ENCODE measurements at places on chromosomes 1 and 21.

DNA sequence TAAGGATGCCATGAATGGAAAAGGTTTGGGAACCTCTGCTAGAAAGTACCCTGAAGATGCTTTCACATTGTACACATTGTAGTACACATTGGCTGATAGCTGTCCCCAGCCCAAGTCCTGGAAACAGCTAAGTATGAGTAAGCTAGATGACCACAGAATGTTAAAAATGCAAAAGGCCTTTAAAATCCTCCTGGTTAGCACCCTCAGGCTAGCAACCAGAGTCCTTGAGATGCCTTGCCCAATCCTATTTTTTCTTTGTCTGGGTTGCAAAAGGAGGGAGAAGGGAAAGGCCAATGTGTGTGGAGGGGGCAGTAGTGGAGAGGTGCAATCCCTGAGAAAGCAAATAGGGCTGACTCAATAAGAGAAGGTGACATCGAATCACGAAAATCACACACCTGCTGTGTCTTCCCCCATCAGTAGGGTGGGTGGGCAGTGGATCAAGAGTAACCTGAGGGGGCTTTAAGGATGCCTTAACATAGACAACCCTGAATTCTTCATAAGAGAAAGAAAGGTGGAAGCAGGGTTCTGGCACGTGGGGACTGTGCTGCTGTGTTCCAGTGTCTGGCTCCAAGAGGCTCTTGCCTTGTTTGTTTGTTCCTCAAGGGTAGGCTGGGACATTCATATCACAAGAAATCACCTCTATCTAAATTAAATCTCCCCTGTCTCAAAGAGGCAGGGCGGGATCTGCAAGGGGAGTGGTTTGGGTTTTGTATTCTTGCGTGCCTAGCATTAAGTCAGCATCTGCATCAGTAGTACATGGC lies 266.2 kb upstream of the PLXNA2 start:
- no peak for DNase-seq

DNA sequence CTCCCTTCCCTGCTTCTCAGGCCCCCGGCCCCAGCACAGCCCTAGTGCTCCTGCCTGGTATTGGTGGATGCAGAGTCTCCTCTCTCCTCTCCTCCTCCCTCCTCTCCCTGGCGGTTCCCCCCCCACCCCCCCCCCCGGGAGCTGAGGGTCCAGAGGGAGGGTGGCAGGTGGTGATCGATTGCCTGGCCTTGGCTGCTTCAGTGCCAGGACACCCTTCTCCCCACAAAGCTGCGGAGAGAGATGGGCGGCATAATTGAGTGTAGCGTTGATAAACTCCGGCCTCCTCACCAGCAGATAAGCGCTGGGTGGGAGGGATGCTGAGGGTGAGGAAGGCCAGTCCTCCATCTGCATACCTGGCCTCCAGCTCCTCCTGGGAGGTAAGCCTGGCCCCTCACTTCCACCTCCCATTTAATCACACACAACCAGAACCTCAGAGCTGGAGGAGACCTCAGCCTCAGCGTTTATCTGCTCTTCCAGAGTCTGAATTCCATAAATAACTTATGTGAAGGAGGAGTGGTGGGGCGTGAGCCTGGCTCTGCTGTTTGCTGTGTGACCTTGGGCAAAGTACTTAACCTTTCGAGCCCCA lies 60.8 kb downstream of the LRRN2 start:
- no peak for DNase-seq

DNA sequence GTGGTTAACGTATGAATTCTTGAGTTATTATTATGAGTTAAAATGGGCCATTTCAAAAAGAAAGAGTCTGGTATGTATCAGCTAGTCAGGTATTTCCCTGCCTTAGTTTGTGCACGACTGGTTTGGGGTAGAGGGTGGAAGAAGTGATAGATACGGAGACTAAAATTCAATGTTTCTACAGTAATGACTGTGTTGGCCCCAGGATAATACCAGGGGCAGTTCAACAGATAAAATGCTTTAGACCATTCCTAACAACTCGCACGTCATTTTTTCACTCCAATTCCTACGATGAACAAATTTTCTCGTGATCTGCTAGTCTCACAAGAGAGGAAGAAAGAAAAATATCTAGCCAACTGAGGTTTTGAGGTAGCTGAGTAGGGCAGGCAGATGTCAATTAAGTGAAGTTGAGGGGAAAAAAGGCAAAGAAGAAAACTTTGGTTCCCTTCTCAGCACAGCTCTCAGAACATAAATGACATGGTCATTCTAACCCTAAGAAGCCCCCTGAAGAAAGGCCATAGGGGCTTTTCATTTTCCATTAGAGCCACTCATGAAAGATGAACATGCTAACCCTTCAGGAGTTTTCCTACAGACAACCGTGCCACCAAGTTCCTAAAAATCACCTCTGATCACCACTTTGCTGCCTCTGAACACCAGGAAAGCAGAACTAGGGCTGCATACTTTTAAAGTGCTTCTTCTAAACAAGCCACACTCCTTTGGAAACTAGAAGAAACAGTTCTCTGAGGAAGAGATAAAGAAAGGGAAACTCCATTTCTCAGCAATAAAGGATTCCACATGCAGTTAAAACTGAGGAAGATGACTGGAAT lies 5.6 kb downstream of the MCOLN2 start:
- DNase-seq: no peak

GRCh38 chr1:10899490-10900250 lies 103.2 kb upstream of the CASZ1 start:
- no peak for DNase-seq

DNA sequence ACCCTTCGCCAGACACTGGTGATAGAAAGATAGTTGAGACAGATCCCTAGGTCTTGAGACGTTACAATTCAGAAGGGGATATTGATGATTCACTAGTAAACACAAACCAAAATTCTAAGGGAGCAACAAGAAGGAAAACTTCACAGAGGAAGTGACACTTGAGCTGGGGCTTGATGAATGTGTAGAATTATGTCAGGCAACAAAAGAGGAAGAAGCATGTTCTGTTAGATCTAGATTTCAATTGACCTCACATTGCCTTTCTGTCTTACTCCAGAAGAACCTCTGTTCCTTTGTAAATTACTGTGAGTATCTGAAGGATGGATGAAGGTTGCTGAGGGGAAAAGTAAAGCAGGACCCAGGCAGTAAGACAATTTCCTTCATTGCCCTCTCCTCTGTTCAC lies 328.2 kb downstream of the KCTD3 start:
- DNase-seq: no peak

- no peak for DNase-seq
Observed at GRCh38 chr1:162385280-162385623, 3.7 kb downstream of the C1orf226 start.

GRCh38 chr21:38813143-38813542 lies 7.4 kb downstream of the ETS2 start:
- no peak for DNase-seq

DNA sequence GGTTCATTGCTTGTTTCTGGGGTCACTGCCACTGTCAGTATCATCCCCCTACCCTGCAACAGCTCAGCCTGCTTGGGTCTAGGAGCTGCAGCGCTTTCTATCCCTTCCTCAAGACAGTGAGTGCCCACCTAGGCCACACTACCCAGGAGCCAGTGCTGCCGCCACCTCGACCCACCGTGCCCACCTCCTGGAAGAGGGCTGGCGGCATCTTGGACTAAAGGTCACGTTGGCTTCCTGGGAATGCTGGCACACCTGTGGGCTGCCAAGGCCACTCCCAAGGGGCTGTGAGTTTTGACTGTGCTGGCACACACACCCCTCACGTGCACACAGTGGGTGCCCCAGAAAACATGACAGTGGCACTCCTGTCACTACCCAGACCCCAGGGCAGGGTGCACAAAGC lies 22.1 kb downstream of the CRYAA start:
- no peak for DNase-seq

- DNase-seq: peak; percentile 64
Observed at GRCh38 chr1:155967341-155968050, 10.9 kb downstream of the ARHGEF2 start.

GRCh38 chr1:231866392-231867331 lies 240.1 kb downstream of the DISC1 start:
- no peak for DNase-seq

DNA sequence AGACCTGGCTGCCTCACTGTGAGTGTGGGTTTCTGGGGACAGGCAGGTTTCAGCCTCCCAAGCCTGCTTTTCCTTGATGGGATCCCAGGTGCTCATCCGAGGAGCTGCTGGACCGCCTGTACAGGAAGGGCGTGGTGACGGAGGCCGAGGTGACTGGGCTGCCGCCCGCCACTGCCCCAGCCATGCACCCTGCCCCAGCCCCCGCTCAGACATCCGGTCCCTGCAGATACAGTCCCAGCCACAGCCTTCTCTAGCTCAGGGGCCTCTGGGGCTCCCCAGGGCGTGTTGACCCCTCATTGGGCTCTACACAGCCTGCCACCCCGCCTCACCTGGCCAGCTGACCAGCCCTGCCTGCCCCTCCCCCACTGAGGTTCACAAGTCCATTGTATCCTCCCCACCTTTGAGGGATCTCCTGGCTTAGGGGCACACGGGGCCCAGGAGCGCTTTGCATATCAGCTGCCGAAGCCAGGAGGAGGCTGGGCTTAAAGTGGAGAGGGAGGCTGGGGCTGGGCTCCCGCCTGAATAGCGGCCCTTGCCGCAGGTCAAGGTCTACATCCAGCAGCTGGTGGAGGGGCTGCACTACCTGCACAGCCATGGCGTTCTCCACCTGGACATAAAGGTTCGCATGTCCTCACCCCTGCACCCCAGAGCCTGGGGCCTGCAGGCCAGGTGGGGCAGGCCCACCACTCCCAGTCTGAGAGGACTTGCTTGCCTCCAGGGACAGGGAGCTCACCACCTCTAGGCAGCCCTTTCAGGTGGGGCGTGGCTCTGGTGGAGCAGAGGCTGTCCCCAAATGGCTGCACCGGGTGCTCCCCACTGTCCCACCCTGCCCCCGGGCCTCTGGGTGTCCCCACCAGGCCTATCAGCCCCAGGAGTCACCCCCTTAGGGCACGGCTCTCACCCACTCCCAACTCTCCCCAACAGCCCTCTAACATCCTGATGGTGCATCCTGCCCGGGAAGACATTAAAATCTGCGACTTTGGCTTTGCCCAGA lies 38.5 kb downstream of the TRIM11 start:
- no peak for DNase-seq

DNA sequence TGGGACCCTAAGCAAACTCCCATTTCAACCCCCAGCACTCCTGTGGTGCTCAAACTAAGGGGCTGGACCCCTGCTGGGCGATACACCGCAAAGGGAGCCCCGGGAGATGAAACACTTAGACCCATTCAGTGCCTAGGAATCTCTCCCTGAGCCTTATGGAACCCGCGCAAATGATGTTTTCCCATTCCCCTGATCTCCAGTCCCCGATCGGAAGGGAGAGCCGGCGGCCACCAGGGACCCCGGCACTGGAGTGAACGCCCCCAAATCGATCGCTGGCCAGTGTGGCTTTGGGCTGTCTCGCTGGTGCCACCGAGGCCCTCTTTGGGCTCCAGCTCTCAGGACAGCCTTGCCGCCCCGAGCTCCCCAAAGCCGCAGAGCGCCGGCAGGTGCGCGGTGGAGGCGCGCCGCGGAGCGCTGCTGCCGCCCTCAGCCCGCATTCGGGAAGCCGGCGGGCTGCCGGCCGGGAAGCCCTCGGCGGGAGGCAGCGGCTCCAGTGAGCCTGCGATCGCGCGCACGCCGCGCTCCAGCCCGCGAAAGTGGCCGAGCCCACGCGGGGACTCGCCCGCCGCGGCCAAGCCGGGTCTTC lies 1.1 kb downstream of the PLXNA2 start:
- DNase-seq: no peak

DNA sequence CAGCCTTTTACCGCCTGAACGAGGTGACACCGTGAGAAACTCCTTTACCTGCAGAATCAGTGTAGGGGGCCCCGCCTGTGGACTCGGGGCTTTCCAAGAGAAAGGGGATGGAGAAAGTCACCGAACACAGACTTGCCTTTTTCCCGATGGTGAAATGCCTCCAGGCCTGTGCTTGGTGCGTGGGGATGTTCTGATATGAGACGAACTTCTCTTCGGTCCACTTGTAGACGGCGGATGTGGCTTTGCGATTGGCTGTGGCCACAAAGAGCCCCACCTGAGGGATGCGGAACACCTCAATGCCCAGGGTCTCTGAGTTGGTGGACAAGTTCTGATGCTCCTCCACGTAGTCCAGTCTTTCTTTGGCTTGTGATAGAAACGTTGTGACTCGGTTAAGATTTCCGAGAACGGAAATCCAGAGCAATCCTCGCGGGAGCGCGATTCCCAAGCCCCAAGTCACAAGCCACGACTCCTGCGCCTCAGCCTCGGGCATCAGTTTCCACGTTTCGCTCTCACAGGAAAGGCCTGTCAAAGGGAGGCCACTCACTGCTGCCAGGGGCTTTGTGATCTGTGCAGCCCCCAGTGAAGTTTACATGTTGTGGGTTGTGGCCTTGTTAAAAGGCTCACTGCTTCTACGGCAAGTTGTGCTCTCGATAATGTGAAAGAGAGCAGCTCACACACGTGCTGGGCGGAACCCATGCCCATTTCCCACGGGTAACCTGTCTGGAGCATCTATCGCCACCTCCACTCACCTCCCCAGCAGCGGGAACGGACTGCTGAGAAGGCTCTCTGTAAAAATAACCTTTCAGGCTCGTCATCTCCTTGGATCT lies 12.6 kb downstream of the KRTAP10-1 start:
- DNase-seq: no peak

DNA sequence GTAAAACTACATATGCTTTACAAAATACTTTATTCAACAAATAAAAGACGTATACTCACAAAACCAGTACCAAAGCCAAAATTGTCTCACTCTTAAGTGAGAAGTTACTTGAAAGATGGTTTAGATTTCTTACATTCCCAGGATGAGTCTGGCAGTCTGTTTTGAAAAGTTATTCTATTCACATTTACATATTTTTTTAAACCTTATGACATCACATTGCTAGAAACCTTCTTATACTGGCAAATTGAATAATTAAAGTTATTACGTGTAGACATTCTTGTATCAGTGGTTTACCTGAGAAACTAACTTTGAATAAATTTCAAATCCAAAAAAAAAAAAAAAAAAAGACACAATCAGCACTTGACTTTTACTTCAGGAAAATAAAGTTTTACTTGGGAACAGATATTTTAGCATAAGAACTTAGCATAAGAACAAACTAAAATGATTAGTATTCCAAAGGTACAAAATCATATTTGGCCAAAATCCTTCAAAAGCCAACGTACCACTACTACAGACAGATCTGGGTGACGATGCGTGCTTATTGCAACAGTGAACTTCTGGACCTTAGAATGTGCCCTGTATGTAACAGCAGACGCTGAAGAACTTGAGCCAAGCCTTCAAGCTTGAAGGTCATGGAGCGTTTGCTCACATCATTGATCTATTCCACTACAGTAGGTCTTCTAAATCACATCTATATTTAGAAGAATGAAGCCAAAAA lies 2.5 kb downstream of the CDC42BPA start:
- no peak for DNase-seq

DNA sequence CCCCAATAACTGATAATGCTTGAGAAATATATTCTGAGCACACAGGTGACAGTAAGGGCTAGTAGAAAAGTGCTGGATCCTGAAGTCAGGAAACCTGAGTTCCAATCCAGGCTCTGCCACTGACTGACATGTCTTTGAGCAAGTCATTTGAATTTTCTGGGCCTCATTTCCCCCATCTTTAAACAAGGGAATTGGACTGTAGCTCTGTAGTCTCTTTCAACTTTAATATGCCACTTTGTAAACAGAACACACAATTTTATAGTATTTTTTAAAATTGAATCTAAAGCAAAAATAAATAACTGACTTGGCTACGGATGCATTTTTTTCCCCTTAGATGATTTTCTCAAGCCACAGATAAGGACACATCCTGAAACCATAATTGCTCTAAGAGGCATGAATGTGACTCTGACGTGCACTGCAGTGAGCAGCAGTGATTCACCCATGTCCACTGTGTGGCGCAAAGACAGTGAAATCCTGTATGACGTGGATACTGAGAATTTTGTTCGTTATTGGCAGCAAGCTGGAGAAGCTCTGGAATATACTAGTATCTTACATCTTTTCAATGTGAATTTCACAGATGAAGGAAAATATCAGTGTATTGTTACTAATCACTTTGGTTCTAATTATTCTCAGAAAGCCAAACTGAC lies 37.0 kb downstream of the LRIG2 start:
- DNase-seq: no peak
